ENCODE measurements at places on chromosomes 12 and 14.

DNA sequence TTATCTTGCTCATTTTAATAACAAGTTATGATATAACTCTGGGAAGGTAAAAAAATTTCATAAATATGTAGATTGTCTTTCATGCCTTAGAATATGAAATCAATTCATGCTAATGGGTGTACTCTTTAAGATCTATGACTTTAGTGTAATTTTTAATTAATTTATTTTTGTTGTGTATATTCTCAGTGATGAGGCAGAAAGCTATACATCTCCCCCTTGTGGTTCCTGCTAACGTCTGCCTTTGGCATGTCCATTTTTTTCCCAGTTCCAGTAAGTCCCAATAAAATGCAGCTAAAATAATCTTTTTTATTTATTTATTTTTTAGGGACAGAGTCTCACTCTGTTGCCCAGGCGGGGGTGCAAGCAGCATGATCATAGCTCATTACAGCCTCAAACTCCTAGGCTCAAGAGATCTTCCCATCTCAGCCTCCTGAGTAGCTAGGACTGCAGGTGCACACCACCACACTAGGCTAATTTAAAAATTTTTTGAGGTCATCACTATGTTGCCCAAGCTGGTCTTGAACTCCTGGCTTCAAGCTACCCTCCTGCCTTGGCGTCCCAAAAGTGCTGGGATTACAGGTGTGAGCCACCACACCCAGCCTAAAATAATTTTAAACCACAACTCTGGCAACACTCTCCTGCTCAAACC lies 3.3 kb upstream of the CHURC1 start:
- peak; percentile 49 for DNase-seq

GRCh38 chr12:20807192-20808080 lies 3.1 kb upstream of the SLCO1B3 start:
- DNase-seq: no peak

GRCh38 chr14:88299865-88300530 lies 23.1 kb downstream of the KCNK10 start:
- no peak for DNase-seq

- DNase-seq: no peak
These were observed 8.3 kb upstream of the CALCOCO1 start for GRCh38 chr12:53735556-53735955.

- no peak for DNase-seq
These were observed 42.2 kb upstream of the LDHB start for GRCh38 chr12:21699851-21700250.

DNA sequence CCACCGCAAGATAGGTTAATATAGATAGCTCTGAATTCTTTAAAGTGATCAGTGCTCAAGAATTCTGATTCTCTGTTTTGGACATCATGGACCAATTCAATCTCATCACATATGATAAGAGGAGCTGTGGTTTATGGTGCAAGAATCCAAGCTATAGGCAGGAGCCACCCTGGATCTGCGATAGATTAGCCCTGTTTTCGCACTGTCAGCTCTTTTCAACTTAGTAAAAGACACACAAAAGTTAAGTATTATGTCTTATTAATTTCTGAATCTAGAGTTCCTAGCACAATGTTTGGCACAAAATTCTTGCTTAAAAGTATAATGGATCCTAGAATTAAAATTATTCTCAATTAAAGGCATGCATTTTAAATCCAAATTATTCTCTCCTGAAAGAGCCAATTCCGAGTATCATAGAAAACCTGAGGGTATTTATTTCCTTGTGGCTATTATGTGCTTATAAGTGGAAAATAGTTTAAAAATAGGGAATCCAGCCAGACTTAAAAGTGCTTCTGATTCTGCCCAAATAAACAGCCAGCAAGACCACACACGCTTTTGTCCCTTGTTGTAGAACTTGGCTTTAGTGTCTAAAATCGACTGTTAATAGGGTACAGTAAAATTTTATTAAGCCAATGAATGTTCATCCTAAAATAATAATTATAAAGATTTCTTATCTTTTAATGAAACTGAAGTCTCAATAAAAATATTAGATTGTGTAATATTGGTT lies 184.9 kb upstream of the FLRT2 start:
- DNase-seq: no peak

DNA sequence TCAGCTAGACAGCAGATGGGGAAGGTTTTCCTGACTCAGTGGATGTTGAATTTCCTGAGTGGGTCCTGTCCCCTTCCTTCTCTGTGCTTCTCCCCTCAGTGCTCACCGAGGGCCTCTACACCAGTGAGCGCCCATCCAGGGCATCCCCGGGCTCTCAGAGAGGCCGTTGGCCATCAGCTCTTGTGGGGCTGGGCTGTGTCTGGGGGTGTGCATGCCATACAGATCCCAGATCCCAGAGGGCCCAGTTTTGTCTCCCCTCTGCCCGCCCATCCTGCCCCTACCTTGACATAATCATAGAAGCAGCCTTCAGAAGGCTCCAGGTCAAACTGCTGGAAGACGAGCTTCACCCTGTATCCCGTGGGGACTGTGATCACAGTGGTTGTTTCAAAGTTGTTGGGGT lies 1.1 kb downstream of the C1R start:
- no peak for DNase-seq

- DNase-seq: no peak
These were observed 2.3 kb upstream of the ITGA5 start for GRCh38 chr12:54421175-54421878.

DNA sequence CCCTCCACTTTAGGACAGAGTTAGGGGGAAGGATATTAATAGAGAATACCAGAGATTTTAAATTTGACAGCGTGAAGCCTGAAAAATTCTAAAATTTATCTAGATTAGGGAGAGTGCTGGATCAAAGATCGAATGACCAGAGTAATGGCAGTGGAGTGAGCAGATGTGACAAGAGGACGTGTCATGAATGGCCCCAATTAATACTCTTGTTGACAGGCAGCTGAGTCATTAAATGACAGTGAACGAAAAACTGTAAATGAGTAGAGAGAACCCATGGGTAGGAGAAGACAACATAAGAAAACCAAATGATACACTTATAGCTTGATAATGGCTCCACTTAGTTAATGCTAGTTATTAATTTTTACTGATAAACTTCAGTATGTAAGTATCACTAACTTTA lies 73.9 kb upstream of the PLEKHA5 start:
- DNase-seq: no peak

- DNase-seq: no peak
These were observed 102.8 kb downstream of the STXBP6 start for GRCh38 chr14:24947131-24947530.

DNA sequence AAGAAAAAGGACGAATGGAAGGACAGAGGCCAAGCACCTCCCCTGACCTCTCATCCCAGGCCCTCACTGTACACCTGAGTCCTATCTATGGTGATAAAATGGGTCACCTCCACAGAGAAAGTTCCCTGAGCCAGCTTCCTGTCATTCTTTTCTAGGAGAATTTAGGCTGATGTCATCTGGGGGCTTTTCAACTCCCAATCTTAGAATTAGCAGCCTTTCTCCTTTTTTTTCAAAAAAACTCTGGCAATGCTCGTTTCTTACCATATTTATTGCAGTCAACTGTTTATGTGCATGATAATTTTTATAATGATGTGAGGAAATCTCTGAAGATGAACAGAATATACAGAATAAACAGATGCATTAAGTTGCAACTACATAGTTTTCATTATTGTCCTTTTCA lies 177.6 kb downstream of the SNAPC1 start:
- no peak for DNase-seq

GRCh38 chr14:79412822-79413221 lies 798.5 kb downstream of the DIO2 start:
- DNase-seq: no peak

DNA sequence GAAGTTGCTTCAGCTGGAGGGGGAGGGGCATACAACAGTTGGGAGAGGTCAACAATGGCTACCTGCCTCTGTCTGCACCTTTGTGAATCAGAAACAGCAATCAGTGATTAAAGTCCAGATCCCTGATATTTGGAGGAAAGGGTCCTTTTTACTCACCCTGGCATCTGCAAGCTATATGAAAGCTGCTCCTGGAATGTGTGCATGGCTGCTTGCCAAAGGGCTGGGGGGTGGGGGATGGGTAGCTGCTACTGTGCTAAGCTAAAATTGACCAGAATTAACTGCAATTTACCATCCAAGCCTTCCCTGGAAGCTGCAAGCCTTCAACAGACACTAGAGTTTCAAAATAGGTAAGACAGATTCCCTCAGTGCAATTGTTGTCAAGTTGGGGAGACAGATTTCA lies 13.5 kb upstream of the GTF2A1 start:
- no peak for DNase-seq

DNA sequence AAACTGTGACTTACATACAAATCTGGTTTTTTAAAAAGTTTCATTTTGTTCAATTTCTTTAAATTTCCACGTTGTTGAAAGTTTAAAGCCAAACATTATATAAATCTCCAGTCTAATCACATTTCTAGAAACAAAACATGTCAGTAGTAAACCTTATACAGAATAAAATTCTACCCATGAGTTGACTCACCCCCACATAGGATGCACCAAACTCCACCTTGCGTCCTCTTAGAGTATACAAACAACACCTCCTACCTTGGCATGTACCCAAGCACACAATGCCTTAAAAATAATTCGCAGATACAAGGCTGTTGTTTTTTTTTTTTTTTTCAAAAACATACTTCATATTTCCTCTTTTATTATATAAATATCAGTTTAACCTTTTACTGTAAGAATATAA lies 3.3 kb downstream of the FBXL14 start:
- DNase-seq: no peak

DNA sequence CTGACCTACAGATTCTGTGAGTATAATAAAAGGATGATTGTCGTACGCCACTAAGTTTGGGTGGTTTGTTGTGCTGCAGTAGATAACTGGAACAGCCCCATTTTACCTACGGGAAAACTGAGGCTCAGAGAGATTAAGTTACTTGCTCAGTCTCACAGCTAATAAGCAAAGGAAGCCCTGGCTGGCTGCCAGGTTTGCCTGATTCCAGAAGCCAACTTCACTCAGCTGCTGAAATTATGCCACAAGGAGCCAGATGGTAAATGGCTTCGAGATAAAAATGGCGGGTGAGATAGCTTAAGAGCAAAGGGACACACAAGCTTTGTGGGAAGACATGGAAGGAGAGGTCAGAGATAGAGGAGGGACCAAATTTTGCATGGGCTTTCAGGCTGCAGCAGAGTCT lies 191.5 kb upstream of the NOS1 start:
- no peak for DNase-seq

DNA sequence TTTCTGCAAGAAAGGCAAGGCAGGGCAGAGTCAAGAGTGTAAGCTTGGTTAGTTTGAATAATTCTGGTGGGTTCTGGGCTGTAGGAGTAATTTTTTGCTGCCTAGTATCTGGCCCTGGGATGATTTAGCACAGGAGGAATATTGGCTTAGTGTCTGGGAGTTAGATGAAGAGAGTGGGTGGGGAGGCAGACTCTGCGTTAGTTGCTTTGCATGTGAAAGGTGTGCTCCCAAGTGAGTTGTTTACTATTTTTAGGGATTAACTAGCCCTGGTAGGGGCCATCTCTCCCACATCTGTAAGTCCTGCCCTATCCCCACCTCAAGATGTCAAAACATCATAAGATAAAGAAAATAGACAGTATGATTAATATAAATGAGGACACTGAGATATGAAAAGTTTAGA lies 249.7 kb downstream of the LRIG3 start:
- DNase-seq: no peak

GRCh38 chr12:8491646-8492530 lies 21.4 kb upstream of the CLEC4D start:
- no peak for DNase-seq

- peak; percentile 44 for DNase-seq
These were observed 36.1 kb downstream of the KCTD10 start for GRCh38 chr12:109440851-109441490.

DNA sequence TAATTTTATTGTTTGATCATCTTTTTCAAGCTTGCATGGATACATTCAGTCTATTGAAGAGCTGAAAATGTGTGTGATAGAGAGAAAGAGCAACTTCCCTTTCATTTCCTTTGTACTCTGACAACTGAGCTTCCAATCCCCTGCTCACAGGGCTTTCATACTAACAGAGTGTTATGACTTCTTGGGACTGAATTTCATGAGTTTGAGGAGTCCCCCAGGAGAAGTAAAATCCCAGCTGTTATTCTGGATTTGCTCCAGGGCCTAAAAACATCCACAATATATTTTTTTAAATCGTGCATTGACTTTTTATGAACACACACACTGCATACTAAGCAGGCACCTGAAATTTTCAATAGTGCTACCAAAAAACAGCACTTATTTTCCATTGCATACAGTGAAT lies 195.8 kb upstream of the CAND1 start:
- DNase-seq: no peak

- DNase-seq: no peak
These were observed 45.4 kb upstream of the BTG1 start for GRCh38 chr12:92191061-92191460.

- no peak for DNase-seq
These were observed 60.9 kb upstream of the TMEM263 start for GRCh38 chr12:106894774-106895173.

GRCh38 chr14:23409475-23409874 lies 1.4 kb upstream of the MYH6 start:
- no peak for DNase-seq

GRCh38 chr12:46549527-46550265 lies 177.1 kb upstream of the SLC38A2 start:
- DNase-seq: no peak

DNA sequence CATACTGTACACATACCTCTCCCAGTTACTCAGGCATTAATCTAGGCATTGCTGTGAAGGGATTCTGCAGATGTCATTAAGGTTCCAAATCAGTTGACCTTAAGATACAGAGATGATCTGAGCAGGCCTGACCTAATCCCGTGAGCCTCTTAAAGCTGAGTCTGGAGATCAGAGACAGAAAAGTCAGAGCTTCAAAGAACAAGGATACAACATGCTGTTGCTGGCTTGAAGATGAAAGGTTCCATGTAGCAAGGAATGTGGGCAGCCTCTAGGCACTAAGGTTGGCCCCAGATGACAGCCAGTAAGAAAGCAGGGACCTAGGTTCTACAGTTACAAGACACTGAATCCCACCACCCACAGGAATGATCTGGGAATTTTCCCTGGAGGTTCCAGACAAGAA lies 81.1 kb downstream of the MAP1LC3B2 start:
- no peak for DNase-seq

DNA sequence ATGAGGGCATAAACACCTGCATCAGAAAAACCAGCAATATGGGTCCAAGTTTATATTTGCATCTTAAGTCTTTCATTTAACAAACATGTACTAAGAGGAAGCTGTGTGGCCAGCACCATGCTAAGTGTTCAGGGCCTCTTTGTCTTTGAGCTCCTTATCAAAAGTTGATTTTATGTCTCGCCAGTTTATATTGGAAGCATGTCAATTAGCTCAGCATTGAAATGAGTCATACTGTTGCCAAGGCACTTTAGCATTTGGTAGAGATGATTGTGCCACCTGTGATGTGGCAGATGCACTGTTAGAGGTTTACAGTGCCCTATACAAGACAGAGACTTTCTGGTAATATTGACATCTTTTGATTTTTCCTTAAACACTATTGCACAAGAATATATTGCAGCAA lies 68.5 kb downstream of the BHLHE41 start:
- DNase-seq: no peak

GRCh38 chr12:66352197-66352596 lies 49.9 kb downstream of the HELB start:
- peak; percentile 62 for DNase-seq
